Fibroblast of skin of right quadriceps (primary cell): ENCODE measurements at places on chromosomes 7 and 10.

DNA sequence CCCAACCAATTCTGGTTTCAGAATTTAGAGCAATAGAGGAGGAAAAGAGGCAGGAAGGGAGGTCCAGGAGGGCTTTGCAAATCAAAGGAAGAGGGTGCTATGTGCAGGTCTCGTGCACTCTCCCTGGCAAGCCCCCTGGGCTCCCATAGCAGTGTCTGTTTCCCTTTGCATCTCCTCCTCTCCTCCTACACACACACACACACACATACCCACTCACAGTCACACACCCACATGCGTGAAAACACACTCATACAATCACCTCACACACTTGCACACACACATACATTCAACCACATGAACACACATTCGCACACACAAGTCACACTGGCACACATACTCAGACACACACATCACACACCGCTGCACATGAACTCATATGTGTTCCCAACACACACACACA is 105.3 kb downstream of the OAT start:
- DNase-seq: no peak

DNA sequence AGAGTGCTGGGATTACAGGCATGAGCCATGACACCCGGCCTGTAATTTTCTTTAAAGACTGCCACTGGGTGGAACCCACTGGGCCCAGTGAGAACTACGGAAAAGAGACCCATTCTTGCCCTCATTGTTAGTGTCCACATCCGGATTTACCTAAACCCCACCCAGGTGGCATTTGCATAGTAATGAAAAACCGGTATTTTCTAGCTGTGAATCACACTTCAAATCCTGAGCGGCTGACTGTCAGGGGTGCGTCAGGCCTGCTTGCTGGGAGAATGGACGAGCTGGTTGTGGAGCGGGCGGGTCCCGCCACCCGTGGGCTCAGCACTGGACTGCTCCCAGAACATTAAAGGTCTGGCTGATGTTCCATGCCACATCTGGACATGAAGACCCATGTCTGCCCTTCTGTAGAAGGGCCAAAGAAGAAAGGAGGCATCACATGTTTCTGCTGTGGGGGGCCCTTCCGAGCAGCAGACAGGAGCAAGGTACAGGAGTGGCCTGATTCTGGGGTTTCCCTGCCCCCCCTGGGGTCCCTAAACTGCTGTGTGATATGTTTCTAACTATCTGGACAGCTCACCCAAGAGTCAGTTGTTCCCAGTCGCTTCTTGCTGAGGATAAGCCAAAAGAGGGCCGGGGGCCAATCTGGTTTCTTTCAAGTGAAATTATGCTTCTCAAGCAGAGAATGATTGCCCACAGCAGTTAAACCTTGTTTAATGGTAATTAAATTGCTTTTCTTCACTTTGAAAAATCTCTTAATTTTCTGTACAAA is 46.4 kb downstream of the KIAA1217 start:
- no peak for DNase-seq

DNA sequence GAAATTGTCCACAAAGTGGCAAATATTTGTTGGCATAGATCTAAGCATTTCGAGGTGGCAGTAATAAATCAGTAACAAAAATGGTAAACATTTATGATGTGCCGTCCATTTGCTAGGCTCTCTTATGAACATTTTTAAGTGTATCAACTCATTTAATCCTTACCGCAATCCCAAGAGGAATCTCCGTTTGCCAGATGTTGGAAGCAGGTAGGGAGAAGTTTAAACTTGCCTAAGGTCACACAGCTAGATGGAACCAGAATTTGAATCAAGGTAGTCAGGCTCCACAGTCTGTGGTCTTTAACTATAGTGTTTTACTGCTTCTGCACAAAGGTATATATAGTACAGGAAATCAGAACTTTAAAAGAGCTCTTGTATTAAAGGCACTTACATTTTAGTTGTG is 2.6 kb downstream of the MKLN1 start:
- no peak for DNase-seq

DNA sequence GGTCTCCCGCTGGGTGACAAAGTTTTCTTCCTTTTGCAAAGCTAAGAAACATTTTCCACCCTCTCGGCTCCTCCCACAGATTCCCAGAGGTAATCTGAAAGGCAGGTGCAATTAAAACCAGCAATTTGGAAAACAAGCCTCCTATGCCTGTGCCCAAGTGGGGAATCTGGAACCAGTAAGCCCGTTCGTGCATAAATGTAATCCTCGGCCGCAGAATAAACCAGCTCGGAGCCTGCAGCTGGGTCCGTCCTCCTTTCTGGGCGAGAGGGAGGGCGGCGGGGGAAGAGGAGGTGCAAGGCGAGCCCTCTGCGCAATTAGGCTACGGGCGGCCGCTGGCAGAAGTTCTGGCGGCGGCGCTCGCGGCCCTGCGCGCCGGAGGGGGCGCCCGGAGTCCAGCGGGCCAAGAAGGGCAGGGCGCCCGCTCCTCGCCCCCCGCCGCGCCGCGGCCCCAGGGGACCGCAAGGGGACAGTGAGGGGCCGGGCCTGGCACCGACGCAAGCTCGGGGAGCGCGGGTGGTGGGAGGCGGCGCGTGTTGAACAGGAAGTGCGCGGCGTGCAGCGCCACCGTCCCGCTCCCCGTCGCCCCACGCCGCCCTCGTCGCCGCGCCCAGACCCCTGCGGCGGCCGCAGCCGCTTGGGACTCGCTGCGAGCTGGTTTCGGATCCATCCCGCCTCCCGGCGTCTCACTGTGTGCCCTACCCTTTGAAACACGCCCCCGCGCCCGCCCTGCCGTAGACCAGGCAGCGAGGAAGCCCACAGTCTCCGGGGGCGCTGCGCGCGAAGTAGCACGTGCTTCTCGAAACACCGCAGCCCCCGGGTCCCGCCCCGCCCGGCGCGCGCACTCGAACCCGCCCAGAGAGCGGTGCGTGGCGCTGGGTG is at the start of gene PRKAG2:
Gene PRKAG2 (minus strand): TSS at position 217 of the 879 bp plus-strand sequence. CDS start 495 bp downstream, outside the sequence.
- DNase-seq: no peak

DNA sequence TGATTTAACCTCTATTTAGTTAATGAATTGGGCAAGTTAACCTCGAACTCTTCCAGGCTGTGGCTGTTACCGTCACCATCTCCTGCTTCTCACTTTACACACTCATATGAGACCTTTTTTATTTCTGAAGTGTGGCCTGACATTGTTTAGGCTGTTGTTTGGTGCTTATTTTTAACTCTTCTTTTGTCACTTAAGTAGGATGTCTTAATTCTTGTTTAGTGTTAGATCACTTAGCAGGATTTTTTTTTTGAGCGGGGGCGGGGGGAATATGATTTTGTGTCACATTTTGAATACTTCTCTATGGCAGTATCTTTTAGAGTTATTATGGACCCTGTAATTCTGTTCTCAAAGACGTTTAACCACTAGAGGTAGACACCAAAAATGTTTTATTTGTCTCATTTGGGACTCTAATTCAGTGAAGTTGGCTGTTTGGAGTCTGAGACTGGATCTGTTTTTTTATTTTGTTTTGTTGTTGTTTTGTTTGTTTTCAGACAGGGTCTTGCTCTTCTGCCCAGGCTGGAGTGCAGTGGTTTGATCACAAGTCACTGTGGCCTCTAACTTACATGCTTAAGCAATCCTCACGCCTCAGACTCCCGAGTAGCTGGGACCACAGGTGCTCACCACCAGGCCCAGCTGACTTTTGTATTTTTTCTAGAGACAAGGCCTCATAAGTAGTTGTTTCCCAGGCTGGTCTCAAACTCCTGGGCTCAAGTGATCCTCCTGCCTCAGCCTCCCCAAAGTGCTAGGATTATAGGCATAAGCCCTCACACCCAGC is 73.5 kb downstream of the CUX1 start:
- no peak for DNase-seq

DNA sequence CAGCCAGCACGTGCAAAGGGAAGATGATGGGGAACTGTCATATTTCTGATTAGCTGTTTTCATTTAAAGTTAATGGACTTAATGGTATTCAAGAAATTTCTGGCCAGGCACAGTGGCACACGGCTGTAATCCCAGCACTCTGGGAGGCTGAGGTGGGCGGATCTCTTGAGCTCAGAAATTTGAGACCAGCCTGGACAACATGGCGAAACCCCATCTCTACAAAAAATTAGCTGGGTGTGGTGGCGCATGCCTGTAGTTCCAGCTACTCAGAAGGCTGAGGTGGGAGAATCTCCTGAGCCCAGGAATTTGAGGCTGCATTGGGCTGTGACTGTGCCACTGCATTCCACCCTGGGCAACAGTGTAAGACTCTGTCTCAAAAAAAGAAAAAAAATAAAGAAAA is 18.7 kb downstream of the STN1 start:
- DNase-seq: no peak

- DNase-seq: peak; percentile 46
Observed at GRCh38 chr10:43667317-43667731, 18.6 kb upstream of the ZNF32 start.

DNA sequence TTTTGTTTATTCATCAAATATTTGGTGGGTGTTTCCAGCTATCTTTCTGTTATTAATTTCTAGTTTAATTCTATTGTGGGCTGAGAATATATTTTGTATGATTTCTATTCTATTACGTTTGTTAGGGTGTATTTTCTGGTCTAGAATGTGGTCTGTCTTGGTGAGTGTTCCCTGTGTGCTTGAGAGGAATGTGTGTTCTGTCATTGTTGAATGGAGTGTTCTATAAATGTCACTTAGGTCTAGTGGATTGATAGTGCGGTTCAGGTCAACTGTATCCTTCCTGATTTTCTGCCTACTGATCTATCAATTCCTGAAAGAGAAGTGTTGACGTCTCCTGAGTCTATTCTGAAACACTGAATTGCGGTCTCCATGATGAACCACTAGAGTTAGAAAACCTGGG is 8.5 kb downstream of the HTRA1 start:
- no peak for DNase-seq

- no peak for DNase-seq
Observed at GRCh38 chr7:39855325-39855674, 94.8 kb upstream of the CDK13 start.

- peak; percentile 65 for DNase-seq
Observed at GRCh38 chr7:27901028-27901760, 161.2 kb downstream of the TAX1BP1 start.

- DNase-seq: no peak
Observed at GRCh38 chr7:117982071-117983055, 109.1 kb upstream of the CTTNBP2 start.

DNA sequence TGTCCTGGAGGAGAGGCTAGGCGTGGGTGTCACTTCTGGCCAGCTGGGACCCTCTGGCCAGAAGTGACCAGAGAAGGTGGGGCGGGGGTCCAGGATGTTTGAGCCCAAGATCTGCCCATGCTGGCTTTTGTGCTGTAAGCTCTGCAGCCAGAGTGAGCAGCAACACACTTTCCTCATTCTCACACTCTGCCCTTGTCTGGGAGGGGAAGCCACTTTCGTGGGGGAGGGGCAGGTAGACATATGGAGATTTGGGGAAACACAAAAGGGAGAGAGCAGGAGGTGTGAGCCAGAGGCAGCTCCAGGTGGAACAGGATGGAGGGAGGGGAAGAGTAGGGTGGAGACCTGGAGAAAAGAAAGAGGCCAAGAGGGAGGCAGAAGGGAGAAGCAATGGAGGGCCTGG is 31.5 kb upstream of the ADCYAP1R1 start:
- no peak for DNase-seq

GRCh38 chr10:53836638-53837037 is 964.4 kb downstream of the PCDH15 start:
- no peak for DNase-seq

DNA sequence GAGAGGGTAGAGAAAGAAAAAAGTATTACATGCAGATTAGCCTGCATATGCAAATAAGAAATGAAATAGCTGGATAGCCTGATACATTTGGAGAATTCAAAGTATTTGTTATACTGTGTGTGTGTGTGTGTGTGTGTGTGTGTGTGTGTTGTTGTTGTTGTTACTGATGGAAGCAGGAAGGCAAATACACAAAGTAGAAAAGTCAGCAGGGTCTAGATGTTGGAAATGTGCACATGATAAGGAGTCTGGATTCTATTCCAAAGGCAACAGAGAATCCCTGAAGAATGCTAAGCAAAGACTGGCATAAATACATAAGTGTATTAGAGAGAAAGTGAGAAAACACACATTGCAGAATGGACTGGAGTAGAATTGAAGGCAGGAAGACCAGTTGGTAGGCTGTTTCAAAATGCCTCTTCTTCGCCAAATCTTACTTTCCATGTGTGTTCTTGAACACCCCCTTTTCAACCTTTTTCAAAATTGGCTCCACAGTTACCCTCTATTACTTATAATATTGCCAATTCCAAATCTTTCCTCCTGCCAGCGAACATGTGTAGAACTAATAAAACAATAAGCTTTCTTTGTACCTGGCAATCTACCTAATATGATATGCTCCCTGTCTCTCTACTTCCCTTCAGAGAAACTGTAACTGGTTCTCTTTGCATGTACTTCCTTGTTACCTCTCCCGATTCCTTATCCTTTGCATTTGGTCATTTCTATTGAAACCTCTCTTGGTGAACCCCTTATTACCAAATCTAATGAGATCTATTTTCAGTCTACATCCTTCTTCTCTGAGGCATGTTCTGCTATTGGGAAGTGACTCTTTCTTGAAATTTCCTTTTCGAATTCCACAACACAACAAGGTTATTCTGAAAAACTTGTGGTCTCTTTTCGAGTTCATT is 6.2 kb downstream of the CPED1 start:
- no peak for DNase-seq

DNA sequence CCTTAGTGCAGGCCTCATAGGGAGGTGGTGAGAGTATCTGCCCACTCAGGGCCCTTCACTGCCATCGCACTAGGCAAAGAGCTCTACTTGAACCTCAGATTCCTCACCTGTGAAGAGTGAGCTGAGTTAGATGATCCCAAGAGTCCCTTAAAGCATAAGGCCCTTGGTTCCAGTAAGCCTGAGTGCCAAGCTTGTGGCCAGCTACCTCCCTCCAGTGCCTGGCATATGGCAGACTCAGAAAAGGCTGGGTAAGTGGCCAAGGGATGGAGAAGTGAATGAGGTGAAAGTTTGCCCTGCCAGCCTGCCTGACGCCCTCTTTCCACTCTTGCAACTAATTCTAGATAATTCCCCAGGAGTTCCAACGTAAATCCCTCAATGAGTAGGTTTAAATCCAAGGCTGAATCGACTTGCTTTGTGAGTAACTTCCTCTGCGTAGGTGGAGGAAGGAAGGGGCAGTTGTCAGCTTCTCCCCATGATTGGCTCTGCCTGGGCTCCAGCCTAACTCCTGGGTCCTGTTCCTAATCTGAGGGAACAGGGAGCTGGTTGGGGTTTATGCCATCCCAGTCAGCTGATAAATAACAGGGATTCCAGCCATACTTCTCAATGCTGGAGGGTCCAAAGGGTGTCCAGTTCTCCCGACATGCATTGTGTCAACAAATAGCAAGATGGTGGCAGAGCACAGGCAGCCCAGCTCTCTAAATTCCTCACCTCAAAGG is 14.2 kb downstream of the DUSP5 start:
- DNase-seq: no peak

- no peak for DNase-seq
Observed at GRCh38 chr7:45910855-45911254, 10.2 kb downstream of the IGFBP3 start.

DNA sequence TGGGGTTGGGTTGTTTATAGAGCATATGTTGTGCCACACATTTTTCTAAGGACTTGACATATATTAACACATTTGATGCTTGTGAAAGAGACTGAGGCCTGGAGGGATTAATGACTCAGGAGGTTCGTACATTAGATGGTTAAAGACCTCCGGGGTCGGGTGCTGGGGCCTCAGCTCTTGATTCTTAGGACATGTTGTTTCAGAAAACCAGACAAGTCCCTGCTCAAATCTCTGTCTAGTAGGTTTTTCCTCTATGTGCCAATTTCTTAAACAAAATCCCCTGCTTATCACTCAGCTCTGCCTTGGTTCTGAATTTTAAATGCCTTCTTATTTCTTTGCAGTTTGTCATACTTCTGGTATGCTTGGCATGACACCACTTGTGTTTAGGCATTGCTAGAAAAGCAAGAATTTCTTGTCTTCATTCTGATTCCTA is 5.8 kb downstream of the UPP1 start:
- DNase-seq: peak; percentile 73
